Left kidney (tissue), 8 donors: ENCODE measurements at places on chromosomes 12 and 14. TPM values are rescaled to one million over a fixed set of nuclear protein-coding genes. Genes with fewer than 3 reads are reported as not detected.

FOXM1 gene
- polyA plus RNA-seq = 46.4 TPM

SLC25A21 gene
- polyA plus RNA-seq = 4.4 TPM

DNA sequence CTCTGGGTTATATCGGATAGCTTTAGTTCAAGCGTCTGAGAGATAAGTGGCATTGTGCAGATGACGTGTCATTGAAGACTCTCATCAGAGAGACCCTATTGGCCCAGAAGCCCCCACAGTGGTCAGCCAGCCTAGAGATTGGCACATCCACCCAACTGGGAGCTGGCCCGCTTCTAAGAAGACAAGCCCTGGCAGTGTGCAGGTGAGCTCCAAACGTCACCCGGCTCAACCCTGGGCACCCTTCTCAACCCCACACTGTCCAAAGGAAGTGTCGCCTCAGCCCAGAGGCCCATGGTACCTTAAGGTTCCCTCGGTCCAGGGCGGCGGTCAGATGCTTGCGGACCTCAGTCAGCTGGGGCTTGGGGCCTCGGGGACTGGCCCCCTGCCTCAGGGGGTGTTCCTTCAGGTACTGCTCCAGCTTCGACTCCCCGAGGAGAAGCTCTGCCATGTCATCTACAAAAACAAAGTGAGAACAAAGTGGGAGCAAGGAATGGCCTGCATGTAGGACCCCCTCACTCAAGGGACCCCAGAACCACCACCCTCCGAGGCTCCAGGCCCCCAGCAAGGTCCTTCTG lies 30.3 kb downstream of the TTC7B start:
- DNase-seq = no peak

GRCh38 chr12:130666645-130667044 lies 49.5 kb downstream of the RIMBP2 start:
- no peak for DNase-seq

GRCh38 chr12:15469356-15469755 lies 147.0 kb downstream of the PTPRO start:
- no peak for DNase-seq

DNA sequence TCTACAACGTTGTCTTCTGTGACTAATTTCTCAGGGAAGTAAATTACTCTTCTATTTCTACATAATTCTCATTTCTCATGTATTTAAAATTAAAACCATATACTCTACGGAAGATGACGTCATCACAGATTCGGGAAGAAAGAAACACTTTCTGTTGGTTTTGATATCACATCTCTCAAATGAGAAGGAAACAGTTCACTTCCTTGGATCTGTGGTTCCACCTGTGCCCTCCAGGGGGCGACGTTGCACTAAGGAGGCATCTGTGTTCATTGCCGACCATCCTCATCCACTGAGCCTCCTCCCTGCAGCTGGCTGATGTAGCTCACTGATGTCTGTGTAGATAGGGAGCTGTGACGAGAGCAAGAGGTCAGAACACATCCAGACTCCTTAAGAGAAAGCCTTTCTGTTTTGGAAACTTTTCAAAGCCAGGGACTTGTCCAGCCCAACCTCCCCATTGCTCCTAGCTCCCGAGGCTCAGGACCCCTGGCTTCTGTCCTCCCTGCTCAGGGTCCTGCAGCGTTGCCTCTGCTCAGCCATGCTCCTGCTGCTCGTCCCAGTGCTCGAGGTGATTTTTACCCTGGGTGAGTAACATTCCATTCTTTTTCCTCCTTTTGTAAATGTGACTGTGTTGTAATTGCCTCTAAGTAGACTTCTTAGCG lies 172.7 kb upstream of the OR4E1 start:
- no peak for DNase-seq

DNA sequence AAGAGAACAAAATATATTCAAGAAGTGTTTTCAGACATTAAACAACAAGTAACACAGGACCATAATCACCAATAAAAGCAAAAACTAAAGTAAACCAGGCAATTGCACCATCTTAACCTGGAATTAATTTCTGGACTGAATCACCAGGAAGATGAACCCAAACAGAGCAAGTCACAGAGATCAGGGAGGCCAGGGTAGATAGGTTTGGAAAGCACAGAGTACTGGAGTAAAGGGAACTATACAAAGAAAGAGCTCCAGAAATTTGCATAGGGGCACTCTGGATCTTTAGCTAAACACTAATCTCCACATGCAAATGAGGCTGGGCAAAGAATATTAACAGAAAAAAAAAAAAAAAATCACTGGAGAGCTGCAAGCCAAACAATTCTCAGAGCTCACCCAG lies 84.7 kb downstream of the NUAK1 start:
- no peak for DNase-seq

DNA sequence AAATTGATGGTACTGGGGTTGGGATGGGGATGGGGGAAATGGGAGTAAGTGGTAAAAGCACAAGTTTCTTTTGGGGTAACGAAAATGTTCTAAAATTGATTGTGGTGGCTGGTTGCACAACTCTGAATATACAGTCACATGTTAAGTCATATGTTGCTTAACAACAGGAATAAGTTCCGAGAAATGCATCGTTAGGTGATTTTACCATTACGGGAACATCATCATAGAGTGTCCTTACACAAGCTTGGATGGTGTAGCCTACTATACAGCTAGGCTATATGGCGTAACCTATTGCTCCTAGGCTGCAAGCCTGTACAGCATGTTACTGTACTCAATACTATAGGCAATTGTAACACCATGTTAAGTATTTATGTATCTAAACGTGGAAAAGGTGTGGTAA lies 31.0 kb downstream of the ITGA7 start:
- no peak for DNase-seq

GRCh38 chr14:52060080-52060479 lies 8.8 kb downstream of the NID2 start:
- no peak for DNase-seq

DNA sequence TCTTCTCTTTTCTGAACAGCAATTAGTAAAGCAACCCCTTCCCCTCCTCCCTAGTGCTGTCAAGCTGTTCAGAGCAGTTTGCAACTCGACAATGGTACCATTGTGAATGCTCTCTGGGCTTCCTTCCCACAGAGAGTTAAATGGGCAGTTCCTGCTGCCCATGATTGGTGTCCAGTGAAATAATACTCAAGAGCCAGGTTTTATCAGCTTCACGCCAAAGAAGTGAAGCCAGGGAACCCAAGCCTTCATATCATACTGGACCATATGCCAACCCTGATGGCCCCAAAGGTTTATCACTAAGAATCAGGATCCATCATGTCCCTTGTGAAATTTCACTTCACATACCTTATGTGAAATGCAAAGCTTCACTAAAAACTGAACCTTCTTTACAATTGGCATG lies 24.7 kb downstream of the INSM2 start:
- no peak for DNase-seq

GRCh38 chr12:5171701-5172100 lies 128.0 kb downstream of the KCNA5 start:
- peak; percentile 71 for DNase-seq

DNA sequence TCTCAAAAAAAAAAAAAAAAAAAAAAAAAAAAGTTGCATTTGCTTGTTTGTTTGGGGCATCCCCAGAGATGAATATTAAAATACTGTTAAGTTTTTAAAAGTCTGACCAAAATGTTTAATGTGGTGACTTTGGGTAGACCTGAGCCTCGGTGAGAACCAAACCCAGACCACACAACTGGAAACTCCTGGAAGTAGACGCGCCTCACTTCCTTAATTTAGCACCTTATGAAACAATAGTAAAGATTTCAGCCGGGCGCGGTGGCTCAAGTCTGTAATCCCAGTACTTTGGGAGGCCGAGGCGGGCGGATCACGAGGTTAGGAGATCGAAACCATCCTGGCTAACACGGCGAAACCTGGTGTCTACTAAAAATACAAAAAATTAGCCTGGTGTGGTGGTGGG lies 9.3 kb downstream of the NFKBIA start:
- DNase-seq = no peak

DNA sequence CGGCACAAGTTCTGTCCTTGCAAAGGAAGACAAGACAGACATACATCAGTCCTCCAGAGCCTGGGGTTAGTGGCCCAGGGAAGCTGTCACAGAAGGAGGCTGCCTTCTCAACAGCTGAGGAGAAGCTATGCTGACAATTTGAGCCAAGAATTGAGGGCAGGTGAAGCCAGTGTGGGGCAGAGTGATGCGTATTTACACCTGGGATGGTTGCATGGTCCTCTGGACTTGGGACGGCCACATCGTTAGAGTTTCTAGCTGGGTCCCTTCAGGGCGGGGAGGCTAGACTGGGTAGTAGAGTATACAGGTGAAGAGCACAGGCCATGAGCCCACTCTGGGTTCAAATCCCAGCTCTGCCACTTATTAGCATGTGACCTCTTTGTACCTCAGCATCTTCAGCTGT lies 16.5 kb downstream of the KRT85 start:
- no peak for DNase-seq
